ENCODE measurements at places on chromosomes 7 and 10.

- peak; percentile 3 for DNase-seq
Observed at GRCh38 chr10:120423431-120424197, 33.4 kb upstream of the PLPP4 start.

- no peak for DNase-seq
Observed at GRCh38 chr10:15795036-15795792, 65.1 kb downstream of the MINDY3 start.

DNA sequence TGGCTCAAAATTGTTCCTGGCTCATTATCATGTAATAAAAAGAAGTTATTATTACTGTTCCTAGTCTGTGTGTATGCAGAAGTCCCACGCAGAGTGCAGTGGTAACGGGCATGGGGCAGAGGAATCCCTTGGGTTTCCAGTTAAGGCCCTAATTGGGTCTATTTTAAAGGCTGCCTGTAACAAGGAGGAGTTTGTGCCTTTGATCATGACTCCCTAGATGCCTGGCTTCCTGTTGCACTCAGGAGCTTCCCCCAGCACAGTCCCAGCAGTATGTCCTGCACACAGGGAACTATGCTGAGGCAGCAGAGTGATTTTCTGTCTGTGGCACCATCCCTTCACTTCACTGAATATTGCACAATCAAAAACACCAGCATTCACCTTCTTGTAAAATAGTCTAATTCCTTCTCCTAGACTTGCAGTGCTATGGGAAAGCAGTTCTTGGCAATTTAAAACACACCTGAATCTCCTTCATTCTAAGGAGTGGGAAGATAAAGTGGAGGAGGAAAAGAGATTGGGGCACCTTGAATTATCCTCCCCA is 22.9 kb downstream of the SORCS1 start:
- no peak for DNase-seq

GRCh38 chr7:10120936-10121335 is 852.7 kb upstream of the PHF14 start:
- no peak for DNase-seq

DNA sequence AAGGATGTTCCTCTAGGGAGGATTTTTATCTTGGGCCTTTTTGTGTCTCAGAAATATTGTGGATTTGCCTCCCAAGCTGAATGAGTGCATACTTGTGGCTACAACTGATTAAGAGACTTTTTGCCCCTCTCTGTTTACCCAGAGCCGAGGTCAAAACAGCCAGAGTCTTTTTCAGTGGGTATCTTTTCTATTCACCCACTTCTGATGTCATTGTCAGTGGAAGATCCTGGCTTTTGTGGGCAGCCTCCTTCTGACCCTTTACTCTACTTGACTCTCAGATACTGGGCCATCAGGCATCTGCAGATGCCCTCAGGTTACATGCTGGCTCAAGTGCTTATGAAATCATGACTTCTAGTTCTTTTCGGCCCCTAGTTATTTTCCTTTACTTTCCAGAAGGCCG is 19.6 kb upstream of the PIP4K2A start:
- DNase-seq, result no peak

DNA sequence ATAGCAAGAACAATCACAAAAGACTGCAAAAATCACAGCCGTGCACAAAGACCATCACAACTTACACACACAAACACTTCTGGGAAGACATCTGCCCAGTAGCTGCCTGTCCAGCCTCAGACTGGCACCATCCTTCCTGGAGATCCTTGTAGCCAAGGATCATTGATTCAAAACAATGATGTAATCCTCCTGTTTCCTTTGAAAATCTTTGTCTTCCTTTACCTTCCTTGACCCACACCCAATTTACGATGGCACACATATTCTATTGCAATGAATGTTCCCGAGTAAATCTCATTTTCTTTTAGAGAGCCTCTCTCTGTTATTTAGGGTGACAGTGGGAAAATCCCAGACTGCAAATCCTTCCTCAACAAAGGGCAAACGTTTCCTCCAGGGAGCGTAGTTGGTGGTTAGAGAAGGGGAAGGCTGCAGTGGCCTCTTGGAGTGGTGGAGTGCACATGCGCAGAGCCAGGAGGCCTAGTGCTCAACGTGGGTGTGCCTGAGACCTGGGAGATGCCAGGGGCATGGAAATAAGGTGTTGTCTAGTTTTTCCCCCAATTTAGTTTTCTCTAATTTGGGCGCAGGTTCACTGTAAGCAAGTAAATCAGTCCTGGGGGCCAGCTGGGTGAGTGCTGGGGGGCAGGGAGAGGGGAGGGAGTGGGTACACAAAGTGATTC is 3.1 kb upstream of the INPP5A start:
- no peak for DNase-seq

GRCh38 chr7:45593121-45593541 is 19.0 kb downstream of the ADCY1 start:
- DNase-seq, result no peak

DNA sequence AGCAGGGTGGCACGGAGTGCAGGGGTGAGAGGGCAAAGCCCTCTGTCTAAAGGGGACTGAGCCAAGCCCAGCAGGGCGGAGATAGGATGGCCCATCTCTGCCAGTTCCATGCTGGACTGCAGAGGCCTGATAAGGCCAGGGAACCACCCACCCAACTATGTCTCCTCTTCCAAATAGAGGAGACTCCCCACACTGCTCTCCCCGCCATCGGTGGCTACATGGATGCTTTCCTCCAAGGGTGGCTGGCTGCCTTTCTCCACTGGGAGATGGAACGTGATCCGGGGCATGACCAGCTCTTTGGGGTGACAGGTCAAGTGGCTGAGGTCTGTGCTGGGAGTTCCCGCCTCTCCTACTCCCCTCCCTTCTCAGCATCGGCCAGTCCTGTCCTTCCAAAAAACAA is 58.1 kb upstream of the MXI1 start:
- DNase-seq, result no peak

DNA sequence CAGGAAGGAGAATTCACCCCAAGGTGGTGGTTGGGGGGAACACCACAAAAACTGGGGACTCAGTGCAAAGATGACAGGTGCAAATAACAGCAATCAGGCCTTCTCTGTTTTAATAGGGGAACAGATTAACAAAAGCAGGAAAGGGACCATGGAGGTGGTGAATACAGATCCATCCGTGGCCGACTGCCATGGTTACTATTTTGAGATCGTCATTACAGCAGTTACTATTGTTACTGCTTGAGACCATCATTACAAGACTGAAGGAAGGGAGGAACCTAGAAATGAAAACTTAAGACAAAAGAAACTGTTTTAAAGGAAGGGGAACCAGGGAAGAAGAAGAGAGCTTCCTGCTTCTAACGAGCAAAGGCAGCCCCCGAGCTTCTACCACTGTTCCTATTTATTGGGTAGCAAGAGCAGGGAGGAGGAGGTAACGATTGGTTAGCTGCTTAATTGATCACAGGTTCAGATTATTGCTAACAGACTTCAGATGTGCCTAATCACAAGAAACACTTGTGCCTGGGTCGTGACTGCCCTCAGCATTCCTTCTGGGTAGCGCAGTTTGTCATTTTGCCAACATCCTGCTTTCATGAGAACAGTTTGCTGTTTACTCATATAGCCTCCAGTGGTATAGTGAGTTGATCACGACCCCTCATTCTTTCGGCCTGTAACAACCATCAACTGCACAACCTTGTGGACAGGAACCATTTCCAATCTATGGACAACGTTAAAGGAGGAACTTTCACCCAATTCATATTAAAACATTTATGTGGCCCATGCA is 216.3 kb downstream of the CHCHD3 start:
- no peak for DNase-seq

DNA sequence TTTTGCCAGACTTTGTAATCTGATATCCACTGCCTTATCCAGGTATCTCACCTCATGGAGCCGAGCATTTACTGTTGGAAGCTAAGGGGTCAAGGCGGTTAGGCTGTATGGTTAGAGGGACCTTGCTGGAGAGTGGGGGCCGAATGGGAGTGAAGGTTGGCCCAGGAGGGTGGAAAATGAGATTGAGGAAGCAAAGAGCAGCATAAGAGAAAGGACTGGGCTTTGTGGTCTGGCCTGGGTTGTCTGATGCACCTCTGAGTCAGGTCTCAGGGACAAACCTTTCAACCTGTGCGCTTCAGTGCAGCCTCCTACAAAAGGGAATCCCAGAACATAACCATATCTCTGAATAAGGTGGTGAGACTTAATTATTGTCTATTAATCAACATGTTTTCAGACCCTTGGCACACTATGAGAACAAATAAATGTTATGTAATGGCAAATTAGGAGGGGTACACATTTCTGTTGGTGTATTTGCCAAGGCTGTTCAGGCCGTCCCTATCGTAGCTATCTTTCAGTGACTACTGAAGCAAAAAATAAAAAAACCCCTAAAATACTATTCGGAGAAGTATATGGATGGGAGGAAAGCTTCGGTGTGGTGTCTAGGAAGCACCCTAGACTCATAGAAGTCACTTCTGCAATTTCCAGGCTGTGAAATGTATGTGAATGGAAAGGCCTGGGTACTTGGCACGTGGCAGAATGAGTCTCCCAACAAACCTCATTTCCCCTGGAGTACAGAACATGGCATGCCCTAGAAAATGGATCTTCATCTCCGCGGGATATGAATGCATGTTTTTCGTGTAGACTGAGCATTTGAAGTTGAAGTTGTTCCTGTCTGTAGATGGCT is 4.3 kb downstream of the CAMK1D start:
- no peak for DNase-seq

GRCh38 chr7:82343716-82344115 is 99.9 kb downstream of the CACNA2D1 start:
- DNase-seq, result no peak

DNA sequence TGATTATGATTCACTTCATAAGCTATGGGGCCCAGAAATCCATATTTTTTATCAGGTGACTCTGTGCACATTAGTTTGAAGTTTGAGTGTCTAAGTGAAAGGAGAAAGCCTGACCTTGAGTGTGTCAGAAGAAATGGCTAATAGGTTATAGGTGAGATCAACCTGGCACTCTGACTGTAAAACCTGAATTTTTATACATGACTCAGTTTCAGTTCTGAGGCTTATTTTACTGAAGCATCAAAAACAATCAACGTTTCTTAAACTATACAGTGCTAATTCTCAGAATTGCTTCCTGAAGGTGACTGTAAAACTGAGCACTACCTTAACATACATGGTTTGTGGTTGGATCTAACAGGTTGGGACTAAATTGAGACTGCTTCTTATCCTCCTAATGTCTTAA is 159.4 kb upstream of the AHR start:
- peak; percentile 48 for DNase-seq

DNA sequence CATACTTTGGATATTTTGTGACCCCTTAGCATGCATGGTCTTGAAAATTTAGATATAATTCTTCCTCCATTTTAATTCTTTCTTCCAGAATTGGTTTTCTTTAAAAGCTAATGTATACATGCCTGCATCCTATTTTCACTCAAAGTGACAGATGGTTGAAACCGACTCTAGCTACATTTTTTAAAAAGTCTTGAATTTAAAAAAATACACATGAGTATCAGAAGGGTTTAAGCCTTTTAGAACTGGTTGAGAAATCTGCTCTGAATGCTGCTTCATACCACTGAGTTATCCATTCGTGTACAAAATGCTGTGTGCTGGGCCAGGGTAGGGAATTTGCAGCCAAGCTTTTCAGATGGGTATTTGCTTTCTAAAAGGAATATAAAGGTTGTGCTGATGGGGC is 16.5 kb downstream of the DYNC1I1 start:
- no peak for DNase-seq

GRCh38 chr10:31896968-31897384 is 31.7 kb downstream of the ARHGAP12 start:
- no peak for DNase-seq

DNA sequence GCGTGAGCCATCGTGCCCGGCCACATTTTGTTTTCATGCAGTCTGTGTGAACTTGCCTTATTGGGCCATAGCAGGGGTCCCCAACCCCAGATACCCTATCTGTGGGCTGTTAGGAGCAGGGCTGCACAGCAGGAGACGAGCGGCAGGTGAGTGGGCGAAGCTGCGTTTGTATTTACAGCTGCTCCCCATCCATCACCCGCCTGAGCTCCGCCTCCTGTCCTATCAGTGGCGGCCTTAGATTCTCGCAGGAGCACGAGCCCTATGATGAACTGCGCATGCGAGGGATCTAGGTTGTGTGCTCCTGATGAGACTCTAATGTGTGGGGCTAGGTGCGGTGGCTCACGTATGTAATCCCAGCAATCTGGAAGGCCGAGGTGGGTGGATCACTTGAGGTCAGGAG is 293.9 kb downstream of the CAMK1D start:
- no peak for DNase-seq

DNA sequence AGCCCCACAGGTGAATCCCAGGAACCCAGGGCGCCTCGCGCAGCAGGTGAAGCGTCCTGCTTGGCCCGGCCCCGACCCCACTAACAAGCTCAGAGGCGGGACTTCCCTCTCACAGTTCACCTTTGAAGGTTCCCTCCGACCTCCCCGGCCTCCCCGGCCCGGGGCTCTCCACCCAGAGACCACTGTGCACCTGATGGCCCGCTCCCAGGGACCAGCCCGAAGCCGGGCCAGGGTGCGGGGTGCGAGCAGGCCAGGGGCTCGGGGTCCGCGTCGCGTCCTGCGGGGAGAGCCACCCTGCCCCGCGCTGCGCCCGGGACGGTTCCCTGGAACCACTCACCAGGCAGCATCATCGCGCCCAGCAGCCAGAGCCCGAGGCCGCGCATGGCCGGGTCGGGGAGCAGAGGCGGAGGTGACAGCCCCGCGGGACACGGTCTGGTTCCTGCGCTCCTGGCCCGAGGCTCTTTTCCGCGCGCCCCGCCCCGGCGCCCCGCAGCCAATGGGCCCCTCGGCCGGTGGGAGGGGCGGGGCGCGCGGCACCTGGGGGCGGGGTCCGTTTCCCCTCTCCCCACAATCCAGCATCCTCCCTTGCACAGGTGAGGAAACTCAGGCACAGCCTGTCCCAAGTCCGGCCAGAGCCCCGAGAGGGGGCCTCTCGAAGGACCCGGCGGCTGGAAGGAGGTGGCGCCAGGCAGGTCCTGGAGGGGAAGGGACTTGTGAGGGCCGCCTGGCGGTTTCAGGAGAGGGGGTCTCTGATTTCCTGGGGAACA is at the start of gene ADAM8:
Gene ADAM8 (minus strand): TSS at position 434 of the 767 bp plus-strand sequence. CDS start 51 bp downstream, at position 383.
- DNase-seq, result peak; percentile 75

GRCh38 chr7:67489881-67490280 is 493.2 kb downstream of the TYW1 start:
- no peak for DNase-seq

- no peak for DNase-seq
Observed at GRCh38 chr10:19638896-19639233, 177.4 kb upstream of the PLXDC2 start.

DNA sequence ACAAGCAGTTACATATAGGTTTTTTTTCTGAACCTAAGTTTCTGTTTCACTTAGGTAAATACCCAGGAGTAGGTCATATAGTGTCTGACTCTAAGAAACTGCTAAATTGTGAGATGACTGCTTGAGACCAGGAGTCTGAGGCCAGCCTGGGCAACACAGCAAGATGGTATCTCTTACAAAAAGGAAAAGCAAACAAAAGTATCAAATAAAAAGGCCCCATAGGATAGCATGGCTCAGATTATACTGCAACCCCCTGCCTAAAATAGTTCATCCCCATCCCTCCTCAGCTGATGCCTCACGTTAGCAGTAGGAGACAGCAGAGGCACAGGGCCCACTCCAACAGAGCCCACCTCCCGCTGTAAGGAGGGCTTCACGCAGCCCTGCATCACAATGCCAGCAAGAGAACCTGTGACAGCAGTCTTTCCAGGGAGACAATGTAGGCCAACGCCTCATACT is 90.3 kb downstream of the SRPK2 start:
- peak; percentile 25 for DNase-seq

GRCh38 chr7:102916881-102917280 is 4.1 kb downstream of the LRRC17 start:
- DNase-seq, result no peak

Data from CD4-positive, alpha-beta T cell treated with Interleukin-17A for 1 hour (primary cell).